Lower lobe of right lung (tissue), 2 donors: ENCODE measurements at places on chromosomes 5 and 9.

GRCh38 chr9:136944519-136945332, at the start of the genes C8G and FBXW5:
C8G (plus strand) TSS chr9:136945243; CDS start chr9:136945321, 78 bp downstream.
FBXW5 (minus strand) TSS chr9:136944738; CDS start chr9:136944083, 655 bp downstream.
- DNase-seq = peak; percentile 97

GRCh38 chr5:43006424-43007202, 33.5 kb downstream of the ANXA2R start:
- DNase-seq = no peak

DNA sequence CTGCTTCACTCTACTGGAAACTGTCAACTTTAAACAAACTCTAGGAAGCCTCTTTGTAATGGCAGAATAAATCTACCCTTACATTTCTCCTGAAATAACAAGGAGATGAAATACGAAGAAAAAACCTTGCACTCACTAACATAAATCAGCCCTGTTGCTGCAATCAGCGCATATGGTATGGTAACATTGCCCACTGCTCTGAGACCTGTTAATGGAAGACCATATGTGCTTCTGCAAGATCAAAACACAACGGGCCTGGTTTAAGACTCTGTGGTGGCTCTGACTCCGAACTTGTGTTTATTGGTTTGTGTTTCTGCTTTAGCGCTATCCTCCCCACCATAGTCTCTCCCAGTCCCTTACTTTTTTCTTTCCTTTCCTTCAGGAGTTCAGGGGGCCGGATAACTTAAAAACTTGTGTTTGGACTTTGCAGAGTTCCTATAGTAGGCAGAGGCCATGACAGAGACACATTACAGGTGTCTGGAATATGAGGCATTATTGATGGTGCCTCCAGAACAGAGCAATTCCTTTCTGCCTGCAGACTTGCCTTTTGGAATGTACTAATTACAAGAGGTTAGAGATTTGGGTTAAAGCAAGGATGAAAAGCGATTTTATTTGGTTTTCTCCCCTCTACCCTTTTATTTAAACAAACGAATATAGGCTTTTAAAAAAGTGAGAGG, 110.8 kb downstream of the PSAT1 start:
- no peak for DNase-seq

DNA sequence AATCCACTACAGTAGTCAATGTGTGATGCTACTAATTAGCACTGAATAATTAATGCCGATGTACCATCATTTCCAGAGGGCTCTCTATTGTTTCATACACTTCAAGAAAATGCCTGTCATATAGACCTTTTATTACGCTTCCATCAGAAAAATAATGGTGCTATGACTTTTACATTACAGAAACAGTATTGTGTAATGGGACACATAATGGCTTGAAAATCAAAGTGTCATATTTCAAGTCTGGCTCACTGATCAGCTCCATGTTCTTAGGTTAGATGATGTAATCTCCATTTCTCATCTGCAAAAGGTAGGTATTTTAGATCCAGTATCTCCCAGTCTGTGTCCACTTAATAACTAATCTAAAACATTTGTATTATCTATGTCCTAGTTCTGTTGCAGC, 990.6 kb upstream of the TYRP1 start:
- DNase-seq = no peak

- DNase-seq = no peak
Measured at GRCh38 chr9:127392166-127392565, 4.8 kb upstream of the SLC2A8 start.

DNA sequence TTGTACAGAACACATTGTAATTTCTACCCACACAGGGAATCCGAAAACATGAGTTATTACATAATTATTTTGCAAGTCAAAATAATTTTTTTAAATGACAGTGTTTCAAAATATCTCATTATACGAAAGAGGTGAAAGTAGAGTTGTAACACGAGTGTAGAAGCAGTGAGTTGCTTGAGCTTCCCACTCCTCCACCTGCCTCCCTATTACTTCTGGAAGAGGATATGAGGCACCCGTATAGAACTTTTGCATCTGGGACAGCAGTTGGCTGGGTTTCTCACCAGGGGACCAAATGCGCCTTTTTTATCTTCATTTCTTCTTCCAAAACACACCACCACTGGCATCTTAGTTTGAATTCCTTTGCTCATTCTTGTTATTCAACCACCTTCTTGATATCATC, 779.0 kb upstream of the COX7C start:
- no peak for DNase-seq

DNA sequence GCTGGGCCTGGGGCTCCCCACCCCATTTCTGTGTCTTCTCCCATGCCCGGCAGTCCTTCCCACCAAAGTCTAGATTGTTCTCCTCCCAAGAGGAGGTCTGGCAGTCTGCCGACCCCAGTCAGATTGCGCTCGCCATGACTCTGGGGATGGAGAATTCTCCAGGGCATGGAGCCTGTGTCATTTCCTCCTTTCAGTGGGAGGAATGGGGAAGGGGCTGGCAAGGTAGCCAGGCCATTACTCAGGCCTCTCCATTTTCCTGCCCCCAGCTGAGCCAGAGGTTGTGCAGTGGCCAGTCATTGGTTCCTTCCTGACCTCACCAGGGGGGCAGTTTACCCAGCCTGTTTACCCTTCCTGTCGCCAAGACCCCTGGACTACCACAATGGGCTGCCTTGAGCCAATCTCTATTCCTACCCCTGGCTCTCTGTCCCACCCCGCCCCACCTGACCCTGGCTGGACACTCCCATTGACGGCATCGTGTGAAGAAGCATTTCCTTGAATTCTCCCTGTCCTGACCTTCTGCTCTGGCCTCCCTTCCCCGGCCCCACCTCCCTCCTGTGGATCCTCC, 628 bp downstream of the SYNPO start:
- no peak for DNase-seq

DNA sequence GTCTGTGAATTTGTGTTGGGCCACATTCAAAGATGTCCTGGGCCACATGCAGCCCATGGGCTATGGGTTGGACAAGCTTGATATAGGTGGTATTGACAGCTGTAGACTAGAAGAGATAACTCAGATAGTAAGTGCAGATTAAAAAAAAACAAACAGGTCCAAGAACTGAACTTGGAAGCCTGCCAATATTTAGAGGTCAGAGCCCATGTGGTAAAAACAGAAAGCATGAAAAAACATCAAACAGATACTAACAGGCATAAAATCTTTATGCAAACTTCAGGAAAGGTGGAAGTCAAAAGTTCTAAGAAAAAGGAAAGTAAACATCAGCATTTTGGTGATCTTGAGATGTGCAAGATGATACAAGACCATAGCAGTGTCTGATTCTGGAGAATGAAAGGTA, 155.1 kb upstream of the NR4A3 start:
- no peak for DNase-seq

- DNase-seq = no peak
Measured at GRCh38 chr5:72206160-72206559, 98.9 kb downstream of the MAP1B start.

GRCh38 chr5:157914151-157914788, 55.3 kb upstream of the CLINT1 start:
- DNase-seq = no peak

DNA sequence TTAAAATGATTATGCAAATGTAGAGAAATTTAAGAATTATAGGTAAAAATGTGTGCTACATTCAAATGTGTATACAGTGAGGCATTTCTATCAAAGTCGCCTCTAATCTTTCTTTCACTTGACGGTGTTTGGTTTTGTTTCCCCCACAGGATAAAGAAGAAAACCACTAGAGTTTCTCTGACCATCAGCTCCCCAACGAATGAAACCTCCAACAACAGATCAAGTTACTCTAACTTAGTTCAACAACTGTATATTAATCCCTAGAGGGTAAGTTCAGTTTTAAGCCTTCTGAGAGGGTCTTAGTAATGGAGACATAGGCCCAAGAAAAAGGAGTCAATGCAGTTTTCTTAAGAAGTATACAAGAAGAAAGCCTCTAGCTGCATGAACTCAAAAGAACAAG, 11.5 kb upstream of the MYOT start:
- no peak for DNase-seq

- DNase-seq = no peak
Measured at GRCh38 chr5:96572864-96573512, 89.2 kb upstream of the CAST start.

DNA sequence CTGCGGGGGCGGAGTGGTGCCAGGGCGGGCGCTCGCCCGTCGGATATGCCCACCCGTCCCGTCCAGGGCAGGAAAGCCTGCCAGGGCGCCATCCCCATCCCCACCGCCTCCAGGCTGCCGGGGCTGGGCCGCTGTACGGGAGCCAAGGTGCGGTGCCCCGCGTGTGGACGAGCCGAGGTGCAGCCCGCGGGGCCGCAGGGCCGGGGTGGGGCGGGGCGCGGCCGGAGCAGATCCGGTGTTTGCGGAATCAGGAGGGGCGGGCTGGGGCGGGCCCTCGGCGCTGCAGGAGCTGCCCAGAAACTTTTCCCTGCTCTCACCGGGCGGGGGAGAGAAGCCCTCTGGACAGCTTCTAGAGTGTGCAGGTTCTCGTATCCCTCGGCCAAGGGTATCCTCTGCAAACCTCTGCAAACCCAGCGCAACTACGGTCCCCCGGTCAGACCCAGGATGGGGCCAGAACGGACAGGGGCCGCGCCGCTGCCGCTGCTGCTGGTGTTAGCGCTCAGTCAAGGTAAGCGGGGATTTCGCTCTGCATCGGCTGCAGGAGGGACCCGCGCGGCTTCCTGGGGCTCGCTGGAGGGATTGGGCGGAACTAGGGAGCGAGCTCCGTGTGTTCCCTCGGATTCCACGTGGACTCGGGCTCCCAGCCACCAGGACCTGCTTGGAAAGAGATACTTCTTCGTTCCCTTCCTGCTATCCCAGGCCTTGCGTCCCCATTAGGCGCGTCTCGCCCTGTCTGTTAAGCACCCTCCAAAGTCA, at the start of gene ITGA2:
ITGA2 (plus strand) TSS at position 328 of the 756 bp plus-strand sequence; CDS start at position 445, 117 bp downstream.
- peak; percentile 68 for DNase-seq

GRCh38 chr5:21895766-21896350, 957.3 kb downstream of the CDH12 start:
- DNase-seq = no peak

DNA sequence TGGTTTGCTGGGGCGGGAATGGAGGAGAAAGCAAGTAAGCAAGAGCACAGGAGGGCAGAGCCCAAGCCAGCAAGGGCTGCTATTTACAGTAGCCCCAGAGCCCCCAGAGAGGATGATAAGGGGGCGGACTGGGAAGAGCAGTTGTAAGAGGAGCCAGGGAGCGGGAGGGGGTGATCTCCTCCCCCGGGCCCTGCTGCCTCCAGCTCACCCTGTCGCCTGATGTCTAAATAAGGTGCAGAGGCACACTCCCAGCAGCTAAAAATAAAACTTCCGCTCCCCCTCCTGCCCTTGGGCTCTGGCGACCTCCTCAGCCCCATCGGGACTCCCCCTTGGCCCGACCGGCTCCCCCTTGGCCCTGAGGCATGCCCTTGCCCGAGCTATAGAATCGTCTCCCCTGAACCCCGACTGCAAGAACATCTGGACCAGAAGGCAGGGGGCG, 14.4 kb upstream of the CCDC69 start:
- DNase-seq = no peak

- DNase-seq = no peak
Measured at GRCh38 chr5:134055015-134055414, 50.2 kb upstream of the VDAC1 start.

GRCh38 chr9:77752554-77752953, 104.4 kb upstream of the GNA14 start:
- no peak for DNase-seq

- DNase-seq = no peak
Measured at GRCh38 chr5:4625206-4625896, 514.8 kb upstream of the ADAMTS16 start.

DNA sequence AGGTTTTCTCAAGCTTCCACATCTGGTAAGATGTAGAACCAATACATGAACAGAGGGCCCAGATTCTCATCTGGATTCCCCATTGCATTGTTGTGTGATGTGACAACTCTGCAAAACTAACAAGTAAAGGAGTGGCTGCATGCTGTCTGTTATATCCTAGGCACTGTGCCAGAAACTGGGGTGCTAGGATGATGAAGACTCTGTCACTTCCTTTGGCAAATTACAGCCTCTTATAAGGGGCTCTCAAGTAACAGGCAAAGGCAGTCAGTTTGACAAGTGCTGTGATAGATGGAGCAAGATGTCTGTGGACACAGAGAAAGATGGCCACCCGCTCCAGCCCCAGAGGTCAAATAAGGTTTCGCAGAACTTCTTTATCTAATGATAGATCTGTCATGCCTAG, 115.7 kb downstream of the PAPPA start:
- DNase-seq = no peak

DNA sequence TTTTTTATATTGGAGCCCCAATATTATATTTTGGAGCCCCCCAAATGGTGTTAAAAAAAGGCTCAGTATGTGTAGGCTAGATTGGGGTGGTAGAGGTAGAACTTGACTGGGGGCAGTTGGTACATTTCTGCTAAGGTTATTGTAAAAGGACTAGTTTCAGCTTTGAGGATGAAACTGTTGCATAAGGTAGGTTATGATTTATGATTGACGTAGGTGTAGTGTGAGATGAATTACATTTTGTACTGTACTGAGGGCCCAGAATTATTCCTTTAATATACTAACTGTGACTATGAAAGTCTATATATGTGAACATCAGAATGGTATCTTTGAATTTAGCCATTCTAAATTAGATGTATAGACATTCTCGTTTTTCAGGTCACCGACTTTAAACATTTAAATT, 3.6 kb downstream of the RIC1 start:
- DNase-seq = no peak

DNA sequence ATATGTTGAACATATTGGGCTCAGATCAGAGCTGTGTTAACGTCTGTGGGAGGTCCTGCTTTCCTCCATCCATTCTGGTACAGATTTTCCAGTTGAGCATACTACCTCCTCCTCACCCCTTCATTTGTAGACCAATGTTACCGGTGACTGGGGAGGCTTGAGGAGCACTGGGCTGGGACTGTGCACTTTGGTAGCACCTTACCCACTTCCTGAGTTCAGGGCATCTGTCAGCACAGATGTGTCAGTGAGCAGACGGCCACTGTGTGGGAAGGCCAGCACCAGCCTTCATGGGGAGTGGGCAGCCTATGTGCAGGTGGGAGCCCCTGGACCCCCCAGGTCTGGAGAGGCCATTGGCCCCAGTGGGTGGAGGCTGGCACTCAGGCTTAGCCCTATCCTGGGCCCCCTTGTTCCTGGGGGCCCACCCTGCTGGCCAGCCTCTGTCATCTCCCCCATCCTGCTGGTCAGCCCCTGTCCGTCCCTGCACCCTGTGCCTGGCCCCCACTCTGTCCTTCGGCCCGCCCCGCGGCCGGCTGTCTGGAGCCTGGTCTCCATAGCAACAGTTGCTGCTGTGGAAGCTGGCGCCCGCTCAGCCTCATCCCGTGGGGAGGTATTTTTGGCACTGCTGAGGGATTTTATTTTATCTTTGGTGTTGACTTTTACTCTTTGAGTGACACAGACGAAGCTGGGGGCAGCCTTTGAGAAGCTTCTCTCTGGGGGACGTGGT, 21.3 kb downstream of the WNK2 start:
- peak; percentile 23 for DNase-seq

DNA sequence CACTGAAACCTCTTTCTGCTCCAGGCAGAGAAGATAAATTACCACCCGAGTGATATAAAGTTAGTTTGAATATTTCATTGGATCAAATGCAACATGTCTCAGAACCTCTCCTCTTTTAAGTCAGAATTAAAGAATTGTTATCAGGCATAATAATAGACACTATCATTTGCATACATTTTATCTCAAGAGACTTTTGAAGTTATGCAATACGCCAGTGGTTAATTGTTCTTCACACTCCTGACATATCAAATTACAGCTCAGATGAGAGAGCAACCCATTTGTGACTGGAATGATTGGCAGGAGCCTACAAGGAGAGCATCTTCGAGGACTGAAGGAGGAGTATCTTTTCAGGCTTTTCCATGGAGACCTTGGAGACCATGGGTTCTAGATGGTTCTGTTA, 452.2 kb downstream of the KDM4C start:
- no peak for DNase-seq
